Breast epithelium (tissue), 4 donors: ENCODE measurements at places on chromosomes 6 and 20.
A peak's percentile ranks its signal among the peaks of the same experiment; 100 is the strongest.

GRCh38 chr20:21712443-21713059 is 7.1 kb downstream of the PAX1 start:
- H3K27ac ChIP-seq = no peak overlapping the region
- peaks cover 91% of the 10 kb centered on the region for H3K27me3 ChIP-seq
- no peaks in the 10 kb centered on the region for H3K4me1 ChIP-seq

- H3K36me3 ChIP-seq = no peaks in the 10 kb centered on the region
- H3K27ac ChIP-seq = no peak overlapping the region
- no peaks in the 10 kb centered on the region for H3K4me1 ChIP-seq
- H3K4me3 ChIP-seq = no peak overlapping the region
- no peak for DNase-seq
Measured at GRCh38 chr6:84118191-84118590, 84.6 kb downstream of the MRAP2 start.

GRCh38 chr6:20182926-20183521 is 29.2 kb downstream of the MBOAT1 start:
- no peaks in the 10 kb centered on the region for H3K27me3 ChIP-seq
- no peaks in the 10 kb centered on the region for H3K36me3 ChIP-seq

GRCh38 chr6:129543981-129544380 is 166.0 kb downstream of the ARHGAP18 start:
- no peak overlapping the region for H3K4me3 ChIP-seq
- no peak for DNase-seq
- no peak overlapping the region for H3K27ac ChIP-seq
- H3K4me1 ChIP-seq = no peaks in the 10 kb centered on the region

GRCh38 chr6:170076466-170077165 is 214.3 kb downstream of the DLL1 start:
- no peak for DNase-seq
- no peaks in the 10 kb centered on the region for H3K4me1 ChIP-seq
- H3K4me3 ChIP-seq = no peak overlapping the region
- no peak overlapping the region for H3K27ac ChIP-seq
- no peaks in the 10 kb centered on the region for H3K36me3 ChIP-seq
- no peaks in the 10 kb centered on the region for H3K27me3 ChIP-seq

DNA sequence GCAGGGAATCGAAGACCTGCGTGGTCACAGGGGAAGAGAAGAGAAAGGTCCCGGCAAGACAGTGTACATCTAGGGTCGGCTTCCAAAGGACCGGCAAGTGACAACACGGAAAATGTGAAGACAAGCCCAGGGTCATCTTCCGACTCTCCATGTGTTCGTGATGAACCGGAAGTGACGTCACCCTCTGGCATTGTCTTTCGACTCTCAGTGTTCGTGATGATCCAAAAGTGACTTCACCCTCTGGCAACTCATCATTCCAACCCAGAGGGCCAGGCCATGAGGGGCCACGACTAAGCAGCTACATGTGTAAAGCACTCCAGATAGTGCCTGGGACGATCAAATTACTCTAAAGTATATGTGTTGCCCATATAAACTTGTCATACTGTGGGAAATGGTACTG is 290.8 kb downstream of the THBS2 start:
- no peak overlapping the region for H3K27ac ChIP-seq
- H3K4me3 ChIP-seq = no peak overlapping the region

DNA sequence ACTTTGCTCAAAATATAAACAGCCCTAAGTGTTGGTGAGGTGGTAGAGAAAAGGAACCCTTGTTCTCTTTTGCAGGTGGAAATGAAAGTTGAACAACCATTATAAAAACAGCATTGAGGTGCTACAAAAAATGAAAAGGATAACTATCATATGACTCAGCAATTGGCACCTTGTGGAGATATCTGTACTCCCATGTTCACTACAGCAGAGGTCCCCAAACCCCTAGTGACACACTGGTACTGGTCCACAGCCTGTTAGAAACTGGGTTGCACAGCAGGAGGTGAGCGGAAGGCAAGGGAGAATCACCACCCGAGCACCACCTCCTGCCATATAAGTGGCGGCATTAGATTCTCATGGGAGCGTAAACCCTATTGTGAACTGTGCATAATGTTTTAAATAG is 267.4 kb upstream of the THEMIS start:
- no peaks in the 10 kb centered on the region for H3K36me3 ChIP-seq
- no peaks in the 10 kb centered on the region for H3K27me3 ChIP-seq
- no peak overlapping the region for H3K27ac ChIP-seq

DNA sequence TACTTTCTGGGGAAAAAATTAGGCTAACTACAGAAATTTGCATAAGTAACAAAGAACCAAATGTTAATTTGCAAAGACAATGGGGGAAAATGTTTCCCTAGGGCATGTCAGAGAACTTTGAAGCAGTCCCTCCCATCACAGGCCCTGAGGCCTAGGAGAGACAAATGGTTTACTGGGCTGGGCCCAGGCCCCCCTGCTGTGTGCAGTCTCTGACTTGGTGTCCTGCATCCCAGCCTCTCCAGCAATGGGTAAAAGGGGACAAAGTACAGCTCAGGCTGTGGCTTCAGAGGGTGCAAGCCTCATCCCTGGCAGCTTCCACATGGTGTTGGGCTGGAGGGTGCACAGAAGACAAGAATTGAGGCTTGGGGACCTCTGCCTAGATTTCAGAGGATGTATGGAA is 788.4 kb downstream of the FRK start:
- H3K4me3 ChIP-seq = no peak overlapping the region
- H3K4me1 ChIP-seq = no peaks in the 10 kb centered on the region
- H3K27ac ChIP-seq = no peak overlapping the region
- no peak for DNase-seq

DNA sequence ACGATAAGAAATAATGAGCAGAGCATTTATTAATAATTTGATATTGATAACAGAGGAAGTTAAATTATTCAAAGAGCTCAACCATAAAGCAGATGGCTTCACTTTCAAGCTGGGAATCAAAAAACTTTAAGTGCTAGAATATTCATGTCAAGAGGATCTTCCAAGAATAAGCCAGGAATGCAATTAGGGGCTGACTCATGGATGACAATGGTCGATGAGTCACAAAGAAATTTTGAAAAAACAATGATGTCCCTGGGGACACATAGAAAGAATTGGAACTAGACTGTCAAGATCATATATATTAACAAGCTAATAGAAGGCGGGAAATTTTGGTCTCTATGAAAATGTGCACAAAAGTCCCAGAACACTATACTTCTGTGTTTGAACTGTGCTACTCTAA is 304.1 kb downstream of the LAMA2 start:
- no peaks in the 10 kb centered on the region for H3K4me1 ChIP-seq
- H3K4me3 ChIP-seq = no peak overlapping the region
- no peak for DNase-seq
- H3K27ac ChIP-seq = no peak overlapping the region
- no peaks in the 10 kb centered on the region for H3K27me3 ChIP-seq

- H3K4me3 ChIP-seq = no peak overlapping the region
- no peaks in the 10 kb centered on the region for H3K4me1 ChIP-seq
- no peak overlapping the region for H3K27ac ChIP-seq
- H3K27me3 ChIP-seq = no peaks in the 10 kb centered on the region
- DNase-seq = no peak
Measured at GRCh38 chr6:147675281-147675680, 166.8 kb downstream of the SAMD5 start.

GRCh38 chr20:59748619-59749191 is 144.4 kb downstream of the PHACTR3 start:
- no peaks in the 10 kb centered on the region for H3K4me1 ChIP-seq
- H3K36me3 ChIP-seq = no peaks in the 10 kb centered on the region
- no peaks in the 10 kb centered on the region for H3K27me3 ChIP-seq
- peak; percentile 48 for DNase-seq
- peak overlapping the region; percentile 23 for H3K27ac ChIP-seq
- no peak overlapping the region for H3K4me3 ChIP-seq

DNA sequence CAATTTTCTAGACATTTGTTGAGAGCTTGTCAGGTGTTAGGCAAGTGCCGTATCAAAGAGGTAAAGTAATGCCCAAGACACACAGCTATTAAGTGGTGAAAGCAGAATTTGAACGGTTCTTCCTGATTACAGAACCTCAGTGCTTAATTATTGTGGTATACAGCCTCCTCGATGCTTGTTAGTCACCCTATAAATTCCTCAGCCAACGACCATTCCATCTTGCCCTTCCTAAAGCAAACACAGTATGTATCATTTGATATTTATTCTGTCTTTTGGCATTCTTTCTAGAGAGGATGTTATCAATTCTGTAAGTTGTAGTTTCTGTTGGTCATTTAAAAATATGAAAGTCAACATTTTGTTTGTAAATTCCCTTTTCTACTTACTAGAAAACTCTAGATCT is 297.8 kb upstream of the BMP2 start:
- H3K4me3 ChIP-seq = no peak overlapping the region
- H3K4me1 ChIP-seq = no peaks in the 10 kb centered on the region
- no peaks in the 10 kb centered on the region for H3K36me3 ChIP-seq
- DNase-seq = no peak
- H3K27me3 ChIP-seq = no peaks in the 10 kb centered on the region
